Activated CD4-positive, alpha-beta T cell treated with anti-CD3 and anti-CD28 coated beads, Interleukin-2, amount 50 U/mL, for 48 hours (primary cell): ENCODE measurements at places on chromosomes 12 and 14.

DNA sequence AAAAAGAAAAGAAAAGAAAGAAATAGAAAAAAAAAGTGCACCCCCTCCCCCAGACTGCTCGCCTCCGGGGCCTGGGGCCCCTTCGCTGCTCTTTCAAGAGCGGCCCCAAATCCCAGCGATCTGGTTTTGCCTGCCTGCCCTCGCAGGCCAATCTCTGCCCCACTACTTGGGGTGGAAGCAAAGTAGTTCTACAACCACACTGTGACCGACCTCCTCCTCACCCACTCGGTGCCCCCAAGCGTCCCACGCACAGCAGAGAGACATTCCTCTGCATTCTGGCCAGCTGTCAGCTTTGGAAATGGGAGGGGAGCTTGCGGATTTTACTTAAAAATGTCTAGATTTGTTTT, 2.4 kb upstream of the TBX3 start:
- DNase-seq, result no peak

DNA sequence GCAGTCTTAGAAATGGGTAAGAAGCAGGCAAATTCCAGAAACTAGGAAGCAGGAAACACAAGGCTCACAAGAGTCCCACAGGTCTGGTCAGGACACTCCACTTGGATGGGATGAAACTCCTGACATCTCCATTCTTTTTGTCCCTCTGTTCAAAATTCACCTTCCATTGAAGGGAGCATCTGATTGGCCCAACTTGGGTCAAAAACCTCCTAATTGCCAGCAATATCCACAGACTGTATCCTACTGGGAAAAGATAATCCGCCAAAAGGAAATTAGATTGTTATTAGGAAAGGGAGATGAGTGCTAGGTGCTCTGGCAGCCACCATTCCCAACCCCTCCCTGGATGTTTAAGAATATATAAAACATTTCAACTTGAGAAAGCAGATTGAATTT, 256.9 kb downstream of the ZFP36L1 start:
- DNase-seq, result no peak

DNA sequence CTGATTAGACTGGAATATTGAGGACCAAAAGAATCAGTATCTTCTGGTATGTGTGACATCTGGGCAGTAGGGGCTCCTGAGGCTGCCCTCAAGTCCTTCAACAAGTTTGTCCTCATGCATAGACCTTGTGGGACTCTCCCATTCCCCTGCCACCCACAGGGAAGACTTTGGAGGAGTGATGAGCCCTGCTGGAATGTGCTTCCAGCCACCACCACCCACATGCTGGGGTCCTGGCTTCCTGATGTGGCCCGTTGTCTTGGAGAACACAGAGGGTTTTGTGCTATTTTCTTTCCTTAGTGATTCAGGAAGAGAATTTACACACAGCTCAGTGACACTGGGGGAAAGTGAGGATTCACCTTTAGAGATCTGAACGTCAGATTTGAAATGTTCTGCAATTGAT, 29.2 kb upstream of the SEL1L start:
- DNase-seq, result no peak

GRCh38 chr12:26331136-26331535, 135.8 kb downstream of the SSPN start:
- no peak for DNase-seq

GRCh38 chr12:43115441-43116160, 436.4 kb downstream of the ADAMTS20 start:
- no peak for DNase-seq

DNA sequence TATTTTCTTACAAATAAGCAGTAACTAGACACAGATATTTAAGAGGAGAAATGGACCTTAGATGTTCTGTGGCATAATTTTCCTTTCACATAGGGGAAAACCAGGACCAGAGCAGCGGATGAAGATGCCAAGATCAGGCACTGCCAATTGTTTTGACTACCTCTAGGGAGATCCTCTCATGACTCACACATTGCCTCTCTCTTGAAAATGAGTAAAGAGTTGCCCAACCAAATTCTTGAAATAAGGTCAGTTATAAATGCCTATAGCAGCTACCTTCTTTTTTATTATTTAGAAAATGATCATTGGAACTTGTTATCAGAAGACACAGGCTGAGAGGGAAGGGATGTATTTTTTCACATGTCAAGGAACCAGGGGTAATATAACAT, 263.4 kb upstream of the PLEKHG7 start:
- no peak for DNase-seq

DNA sequence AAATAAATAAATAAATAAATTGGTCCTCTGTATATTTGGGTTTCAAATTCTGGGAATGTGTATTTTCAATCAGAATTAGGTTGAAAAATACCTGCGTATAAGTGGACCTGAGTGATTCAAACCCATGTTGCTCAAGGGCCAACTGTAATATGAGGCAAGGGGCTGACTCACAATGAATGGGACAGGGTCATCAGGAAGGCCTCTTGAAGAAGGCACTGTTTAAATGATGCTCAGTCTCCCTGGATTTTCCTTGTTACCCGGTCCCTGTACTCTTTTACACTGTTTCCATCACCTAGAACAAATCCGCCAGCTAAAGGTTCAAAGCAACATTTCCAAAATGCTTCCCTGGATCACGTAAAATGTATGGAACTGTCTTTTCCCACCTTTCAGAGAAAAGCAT, 3.8 kb downstream of the PSMB5 start:
- no peak for DNase-seq

DNA sequence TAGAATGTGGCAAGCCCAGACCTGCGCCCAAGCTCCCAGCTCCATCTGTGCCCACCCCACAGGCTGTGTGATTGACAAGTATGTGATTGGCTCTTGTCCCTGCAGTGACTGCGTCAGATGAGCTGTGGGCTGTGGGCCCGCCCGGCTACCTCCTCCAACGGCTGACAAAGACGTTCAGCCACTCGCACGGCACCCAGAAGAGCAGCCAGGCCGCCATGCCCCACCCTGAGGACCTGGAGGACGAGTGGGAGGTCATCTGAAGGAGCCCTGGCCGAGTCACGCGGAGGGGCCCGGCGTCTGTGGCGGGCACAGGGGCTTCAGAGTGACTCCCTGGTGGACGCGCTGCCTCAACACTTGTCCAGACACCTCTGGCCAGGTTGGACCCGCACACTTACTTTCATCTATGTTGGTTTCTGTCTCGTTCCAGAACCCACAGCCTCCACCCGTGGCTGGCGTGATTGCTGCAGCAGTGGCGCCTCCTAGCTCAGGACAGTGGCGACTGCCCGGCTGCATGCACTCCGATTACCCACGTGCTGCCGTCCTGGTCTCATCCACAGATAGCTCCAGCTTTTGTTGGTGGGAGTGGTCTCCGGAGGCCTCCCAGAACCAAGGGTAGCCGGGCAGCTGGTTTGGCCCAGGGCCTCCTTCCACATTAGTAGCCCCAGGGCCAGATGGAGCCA, 11.4 kb downstream of the ANKRD9 start:
- DNase-seq, result no peak

DNA sequence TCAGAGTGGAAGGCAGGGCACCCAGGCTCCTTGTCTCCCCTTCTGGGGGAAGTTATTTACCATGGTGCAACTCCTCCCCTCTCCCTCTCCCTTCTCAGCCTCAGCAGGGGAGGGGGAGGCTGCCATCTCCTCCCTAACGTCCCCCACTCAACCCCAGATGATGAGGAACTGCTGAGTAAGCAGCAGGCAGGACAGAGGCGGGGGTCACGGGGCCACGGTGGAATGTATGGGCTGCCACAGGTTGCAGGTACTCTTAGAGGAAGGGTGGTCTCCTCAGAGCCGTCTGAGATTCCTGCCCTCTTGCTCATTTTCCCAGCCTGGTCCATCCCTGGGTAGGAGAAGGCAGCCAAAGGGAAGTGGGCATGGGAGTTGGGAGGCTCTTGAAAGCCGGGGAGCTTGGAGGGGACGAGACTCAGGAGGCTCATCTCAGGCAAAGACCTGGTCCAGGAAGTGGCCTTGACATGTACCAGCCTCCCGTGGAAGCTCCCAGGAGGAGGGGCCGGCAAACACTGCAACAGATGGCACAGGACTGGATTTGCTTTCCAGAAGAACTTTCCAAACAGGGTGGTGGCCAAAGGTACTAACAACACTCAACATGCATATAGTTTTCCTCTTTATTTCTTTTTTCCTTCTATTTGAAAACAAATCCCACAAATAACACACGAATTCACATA, 19.0 kb downstream of the RIN3 start:
- no peak for DNase-seq

- no peak for DNase-seq
These were observed 97.6 kb downstream of the SYNE3 start for GRCh38 chr14:95418858-95419257.

DNA sequence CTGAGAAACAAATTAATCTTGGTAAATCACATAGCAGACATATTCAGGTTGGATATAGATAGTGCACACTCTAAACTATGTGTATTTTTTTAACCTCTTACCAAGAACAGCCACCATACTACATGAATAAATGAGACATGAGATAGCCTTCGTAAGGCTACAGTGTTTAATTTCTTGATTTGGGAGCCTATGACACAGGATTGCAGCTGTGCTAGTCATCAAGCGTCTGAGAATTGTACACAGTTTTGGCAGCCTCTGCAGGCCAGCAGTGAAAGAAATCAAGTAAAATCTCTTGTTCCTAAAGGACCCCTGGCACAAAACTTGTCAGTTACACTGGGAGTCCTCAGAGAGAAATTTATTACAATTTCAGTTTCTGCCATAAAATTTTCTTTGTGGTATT, 236.1 kb downstream of the C12orf50 start:
- no peak for DNase-seq

GRCh38 chr14:103533999-103534575, 5.1 kb downstream of the TRMT61A start:
- DNase-seq, result no peak

- no peak for DNase-seq
These were observed 871.4 kb downstream of the C12orf50 start for GRCh38 chr12:87157791-87158190.

DNA sequence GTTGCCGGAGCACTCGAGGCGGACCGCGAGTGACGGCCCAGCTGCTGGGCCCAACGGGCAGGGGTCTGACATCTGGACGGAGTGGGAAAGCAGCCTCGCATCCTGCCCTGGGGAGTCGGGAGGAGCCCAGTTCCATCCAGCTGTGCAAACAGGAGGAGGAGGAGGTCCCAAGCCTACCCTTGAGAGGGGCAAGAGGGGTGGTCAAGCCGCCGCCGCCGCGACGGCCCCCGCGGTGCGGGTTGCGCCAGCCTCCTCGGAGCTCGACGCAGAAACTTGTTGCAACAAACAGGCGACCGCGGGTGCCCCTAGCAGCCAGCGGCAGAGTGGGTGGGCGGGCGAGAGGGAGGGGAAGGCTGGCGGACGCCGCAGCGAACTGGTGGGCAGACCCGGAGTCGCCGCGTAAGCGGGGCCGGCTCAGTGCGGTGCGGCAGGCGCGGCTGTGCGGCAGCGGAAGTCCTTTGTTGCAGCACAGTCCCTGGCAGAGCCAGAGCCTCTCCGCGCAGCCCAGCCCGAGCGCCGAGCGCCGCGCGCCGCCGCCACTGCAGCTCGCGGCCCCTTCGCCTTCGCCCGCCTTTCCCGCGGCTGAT, at the start of gene ZBTB1:
Gene ZBTB1, plus strand, starts transcription at position 461 of the 587 bp plus-strand sequence. CDS start 16,735 bp downstream, outside the sequence.
- DNase-seq, result peak; percentile 87

GRCh38 chr12:8033153-8034044, 883 bp downstream of the FOXJ2 start:
- DNase-seq, result peak; percentile 62

DNA sequence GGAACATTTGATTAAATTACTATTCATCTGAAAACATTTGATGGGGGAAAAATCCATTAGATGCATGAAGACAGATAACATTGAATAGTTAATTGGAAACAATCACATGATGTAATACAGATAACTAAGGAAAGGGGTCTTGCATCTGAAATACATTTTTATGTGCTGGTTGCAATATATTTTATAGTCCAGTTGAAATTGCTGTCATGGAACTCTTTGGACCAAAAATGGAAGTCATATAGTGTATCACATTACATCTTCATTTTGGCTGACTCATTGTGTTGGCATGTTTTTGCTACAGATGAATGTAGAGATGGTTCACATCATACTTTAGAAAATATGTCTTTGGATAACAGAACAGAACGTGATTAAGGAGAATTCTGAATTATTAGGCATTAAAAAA, 43.0 kb upstream of the GNPNAT1 start:
- DNase-seq, result no peak

GRCh38 chr14:99198746-99199502, 73.1 kb downstream of the BCL11B start:
- DNase-seq, result no peak

DNA sequence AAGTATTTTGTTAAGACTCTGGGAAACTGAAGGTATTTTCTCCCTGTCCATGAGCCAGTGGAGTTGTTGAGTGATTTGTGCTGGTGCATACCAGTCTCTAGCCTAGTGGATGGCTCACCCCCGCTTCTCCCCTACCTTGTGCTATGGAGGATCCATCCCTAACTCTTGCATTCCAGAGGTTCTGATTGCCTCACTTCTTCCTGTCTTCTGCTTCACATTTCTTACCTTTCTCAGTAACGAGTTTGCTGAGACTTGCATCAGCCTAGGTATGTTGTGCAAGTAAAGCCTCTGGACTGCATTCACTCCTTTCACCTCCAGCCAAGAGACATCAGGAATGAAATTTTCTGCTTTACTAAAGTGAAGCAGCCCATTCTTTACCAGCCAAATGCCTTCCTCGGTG, 391.6 kb downstream of the ZFP36L1 start:
- DNase-seq, result no peak

GRCh38 chr12:58803908-58804307, 116.4 kb downstream of the LRIG3 start:
- no peak for DNase-seq

GRCh38 chr14:33689680-33690079, 261.2 kb downstream of the EGLN3 start:
- DNase-seq, result no peak

- no peak for DNase-seq
These were observed 133.9 kb upstream of the EVL start for GRCh38 chr14:99931308-99931707.

DNA sequence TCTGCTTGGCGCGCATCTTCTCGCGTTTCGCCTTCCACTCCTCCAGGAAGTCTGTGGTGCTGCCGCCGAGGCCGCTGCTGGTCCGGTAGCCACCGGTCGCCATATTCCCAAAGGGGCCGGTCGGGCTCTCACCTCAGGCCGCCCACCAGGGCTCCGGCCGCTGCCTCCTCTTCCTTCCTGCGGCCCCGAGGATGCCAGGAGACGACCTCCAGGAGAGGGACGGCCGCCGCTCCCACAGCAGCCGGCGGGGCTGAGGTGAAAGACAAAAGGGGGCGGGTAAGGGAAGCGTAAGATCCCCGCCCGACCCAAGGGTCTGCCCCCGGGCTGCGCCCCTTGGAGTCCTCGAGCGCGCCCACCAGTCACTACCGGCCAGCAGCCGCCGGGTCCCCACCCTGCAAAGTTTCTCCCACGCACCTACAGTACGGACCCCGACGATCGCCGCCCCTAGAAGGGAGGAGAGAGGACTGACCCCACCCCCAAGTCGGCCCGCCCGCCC, 574 bp downstream of the PAWR start:
- peak; percentile 3 for DNase-seq

DNA sequence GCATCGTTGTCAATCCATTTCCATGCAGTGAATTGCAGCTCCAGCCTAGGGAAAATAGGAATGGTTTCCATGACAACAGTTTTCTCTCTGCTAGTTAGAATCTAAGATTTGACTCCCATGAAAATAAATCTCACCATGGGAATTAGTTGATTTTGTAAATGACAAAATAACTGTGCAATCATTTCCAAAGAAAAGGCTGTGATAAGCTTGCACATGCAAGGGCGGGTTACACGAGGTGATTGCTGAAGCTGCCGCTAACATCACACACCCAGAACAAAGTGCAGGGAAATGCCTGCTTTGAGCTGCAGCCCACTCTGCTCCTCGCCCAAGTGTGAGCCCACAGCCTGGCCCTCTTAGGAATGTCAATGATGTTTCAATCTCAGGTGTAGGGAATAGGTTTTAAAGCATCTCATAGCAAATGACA, 53.8 kb downstream of the TRIM9 start:
- DNase-seq, result no peak

- DNase-seq, result no peak
These were observed 113.8 kb upstream of the G2E3 start for GRCh38 chr14:30445011-30445793.
